ENCODE measurements at places on chromosomes 5 and 9.

GRCh38 chr5:38825494-38825893 is 20.3 kb upstream of the OSMR start:
- no peak for DNase-seq

DNA sequence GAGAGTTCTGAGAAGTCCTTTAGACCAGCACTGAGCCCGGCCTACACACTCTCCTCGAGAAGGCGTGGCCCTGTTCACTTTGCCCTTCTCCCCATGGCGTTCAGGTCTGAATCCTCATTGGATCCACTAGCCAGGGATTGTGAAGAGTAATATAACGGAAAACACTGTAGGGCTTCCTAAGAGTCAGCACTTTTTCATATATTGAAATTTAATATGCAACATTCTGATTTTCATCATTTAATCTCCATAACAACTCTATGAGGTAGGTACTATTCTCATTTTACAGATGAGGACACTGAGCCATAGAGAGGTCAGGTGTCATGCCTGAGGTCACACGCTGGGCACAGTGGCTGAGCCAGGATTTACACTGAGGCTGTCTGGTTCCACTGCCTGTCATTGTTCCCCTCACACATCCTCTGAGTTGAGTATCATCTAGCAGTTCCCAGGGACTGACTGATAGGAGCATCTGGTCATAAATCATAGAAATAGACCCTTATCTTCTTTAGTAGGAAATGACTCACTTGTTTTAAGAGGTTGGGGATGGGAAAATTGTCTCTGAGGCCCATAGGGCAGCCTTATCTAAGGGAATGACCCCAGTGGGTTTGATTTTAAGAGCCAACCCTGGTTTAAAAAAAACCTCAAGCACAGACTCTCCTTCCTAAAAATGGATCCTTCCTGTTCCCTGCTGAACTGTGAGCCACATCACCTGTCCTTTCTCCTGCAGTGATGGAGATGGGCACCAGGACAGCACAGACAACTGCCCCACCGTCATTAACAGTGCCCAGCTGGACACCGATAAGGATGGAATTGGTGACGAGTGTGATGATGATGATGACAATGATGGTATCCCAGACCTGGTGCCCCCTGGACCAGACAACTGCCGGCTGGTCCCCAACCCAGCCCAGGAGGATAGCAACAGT is 41.2 kb downstream of the THBS4 start:
- DNase-seq, result no peak

- no peak for DNase-seq
Measured at GRCh38 chr9:128895556-128895955, 13.6 kb downstream of the LRRC8A start.

DNA sequence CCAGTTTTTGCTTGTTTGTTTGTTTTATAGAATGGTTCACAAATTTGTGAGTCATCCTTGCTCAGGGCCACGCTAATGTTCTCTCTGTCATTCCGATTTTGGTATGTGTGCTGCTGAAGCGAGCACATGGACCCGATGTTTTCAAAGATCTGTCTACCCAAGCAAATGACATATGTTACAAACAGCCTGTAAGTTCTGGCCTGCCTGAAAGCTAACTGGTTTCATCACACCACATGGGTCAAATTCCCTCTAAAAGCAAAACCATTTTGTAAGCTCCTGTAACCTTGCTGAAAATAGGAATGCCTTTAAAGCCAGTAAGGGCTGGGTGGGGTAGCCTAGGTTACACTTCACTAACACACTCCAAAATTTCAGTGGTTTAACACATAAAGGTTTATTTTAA is 25.4 kb downstream of the DMRT3 start:
- no peak for DNase-seq
